ENCODE measurements at places on chromosomes 7 and 10.

DNA sequence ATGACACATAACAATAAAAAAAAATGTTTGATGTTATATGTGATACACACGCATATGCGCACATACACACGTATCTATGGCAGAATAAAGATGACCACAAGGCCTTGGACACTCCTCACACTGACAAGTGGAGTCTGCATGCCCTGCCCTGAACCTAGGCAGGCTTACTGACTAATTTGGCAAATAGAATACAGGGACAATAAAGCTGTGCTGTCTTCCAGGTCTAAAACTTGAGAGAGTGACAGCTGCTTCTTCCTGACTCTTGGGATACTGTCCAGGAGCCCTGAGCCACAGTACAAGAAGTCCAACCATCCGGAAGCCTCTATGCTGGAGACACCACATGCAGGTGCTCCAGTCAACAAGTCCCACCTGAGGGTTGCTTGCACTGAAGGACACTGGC lies 20.3 kb downstream of the PARD3 start:
- no peak for DNase-seq

DNA sequence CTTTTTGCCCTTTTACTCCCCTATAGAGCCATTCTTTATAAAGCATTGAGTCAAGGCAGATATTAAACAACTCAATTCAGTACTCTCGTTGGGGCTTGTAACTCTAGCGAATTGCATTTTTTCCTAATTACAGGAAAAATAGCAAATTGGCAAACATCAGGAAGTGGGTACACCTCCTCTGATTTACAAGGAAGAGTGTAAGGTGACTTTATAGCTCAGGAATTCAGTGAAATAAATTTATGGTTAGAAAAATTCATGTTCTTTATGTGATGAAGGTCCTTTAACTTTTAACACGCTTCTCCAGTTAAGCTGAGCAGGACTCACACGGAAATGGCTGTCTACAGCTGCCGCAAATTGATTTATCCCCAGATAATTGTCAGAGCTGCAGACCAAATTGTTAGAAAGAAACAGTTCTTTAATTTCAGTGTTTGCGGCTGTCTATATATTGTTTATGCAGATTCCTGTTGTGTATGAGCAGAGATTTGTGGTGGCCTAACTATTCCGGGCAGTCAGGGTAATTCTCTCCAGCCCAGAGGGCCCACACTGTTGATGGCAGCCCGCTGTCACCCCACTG lies 151.1 kb upstream of the MKI67 start:
- no peak for DNase-seq

- no peak for DNase-seq
These were observed 23.0 kb downstream of the MKI67 start for GRCh38 chr10:128103229-128103714.

GRCh38 chr10:5633166-5633749 lies 33.1 kb downstream of the ASB13 start:
- DNase-seq: no peak

- DNase-seq: no peak
These were observed 133.9 kb downstream of the C10orf105 start for GRCh38 chr10:71585564-71586290.

DNA sequence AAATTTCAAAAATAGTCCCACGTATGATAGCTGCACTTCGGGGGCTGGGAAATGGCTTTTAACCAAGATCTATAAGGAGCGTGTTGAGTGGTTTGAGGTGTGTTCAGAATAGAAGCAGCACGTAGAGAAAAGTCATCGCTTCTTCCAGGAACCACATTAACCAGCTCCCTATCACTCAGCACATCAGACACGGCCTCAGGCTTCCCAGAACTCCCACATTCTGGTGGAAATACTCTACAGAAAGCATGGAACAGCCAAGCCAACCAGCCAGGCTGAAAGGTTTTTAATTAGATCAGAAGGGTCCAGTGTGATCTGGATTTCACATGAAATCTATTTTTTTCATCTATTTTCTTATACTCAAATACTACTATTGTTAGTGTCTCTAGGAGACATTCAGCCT lies 231.5 kb upstream of the NRP1 start:
- peak; percentile 12 for DNase-seq

GRCh38 chr10:86366033-86366901 lies at the start of gene GRID1:
Gene GRID1 (minus strand): TSS chr10:86366795.
- no peak for DNase-seq

DNA sequence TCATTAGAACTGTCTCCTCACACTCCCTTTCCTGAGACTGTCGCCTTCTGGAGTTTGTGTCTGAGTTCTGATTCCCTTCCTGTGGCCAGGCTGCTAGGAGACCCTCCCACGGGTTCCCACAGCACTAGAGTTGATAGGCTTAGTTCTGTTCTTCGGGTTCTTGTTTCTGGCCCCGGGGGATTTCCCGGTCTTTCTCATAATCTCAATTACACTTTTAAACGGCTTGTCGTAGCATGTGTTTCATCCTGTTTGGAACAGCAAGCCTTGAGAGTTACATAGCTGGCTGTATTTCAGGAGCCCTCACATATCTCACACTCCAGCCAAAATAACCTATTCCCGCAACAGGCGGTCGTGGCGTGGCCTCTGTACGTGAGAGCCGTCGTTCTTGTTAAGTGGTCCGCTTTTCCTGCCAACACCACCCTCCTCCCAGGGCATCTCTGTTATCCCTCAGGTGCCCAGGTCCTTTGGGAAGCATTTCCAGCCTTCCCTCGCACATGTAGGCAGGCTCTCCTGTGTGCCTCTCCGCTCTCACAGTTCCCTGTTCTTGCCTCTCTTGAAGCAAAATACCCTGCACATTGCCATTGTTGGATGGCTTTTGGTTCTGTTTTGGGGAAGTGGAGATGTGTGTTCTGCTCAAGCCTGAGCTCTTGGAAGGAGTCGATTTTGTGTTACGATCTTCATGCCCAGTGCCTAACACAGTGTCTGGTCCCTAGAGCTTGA lies 46.0 kb downstream of the CDC123 start:
- no peak for DNase-seq

GRCh38 chr7:3007696-3008095 lies 36.0 kb downstream of the CARD11 start:
- no peak for DNase-seq

GRCh38 chr10:114477285-114477684 lies 73.0 kb upstream of the AFAP1L2 start:
- no peak for DNase-seq

- no peak for DNase-seq
These were observed 72.1 kb downstream of the PTPRZ1 start for GRCh38 chr7:121945066-121945465.

DNA sequence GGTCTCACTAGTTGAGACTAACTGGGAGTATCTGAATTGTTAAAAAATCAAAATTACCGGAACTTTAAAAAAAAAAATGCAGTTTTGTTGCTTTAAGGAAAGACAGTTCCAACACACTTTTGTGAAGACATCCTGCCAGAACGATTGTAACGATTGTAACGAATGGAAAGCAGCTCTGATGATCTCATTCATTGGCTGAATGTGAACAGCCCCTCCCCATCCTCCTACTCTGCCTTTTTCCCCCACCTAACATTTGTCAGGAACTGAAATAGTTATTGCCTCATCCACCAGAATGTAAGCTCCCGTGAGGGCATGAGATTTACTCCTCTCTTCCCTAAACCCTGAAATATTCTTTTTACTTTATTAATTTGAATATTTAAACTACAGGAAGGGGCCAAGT lies 23.1 kb upstream of the ZC3HAV1L start:
- DNase-seq: no peak

DNA sequence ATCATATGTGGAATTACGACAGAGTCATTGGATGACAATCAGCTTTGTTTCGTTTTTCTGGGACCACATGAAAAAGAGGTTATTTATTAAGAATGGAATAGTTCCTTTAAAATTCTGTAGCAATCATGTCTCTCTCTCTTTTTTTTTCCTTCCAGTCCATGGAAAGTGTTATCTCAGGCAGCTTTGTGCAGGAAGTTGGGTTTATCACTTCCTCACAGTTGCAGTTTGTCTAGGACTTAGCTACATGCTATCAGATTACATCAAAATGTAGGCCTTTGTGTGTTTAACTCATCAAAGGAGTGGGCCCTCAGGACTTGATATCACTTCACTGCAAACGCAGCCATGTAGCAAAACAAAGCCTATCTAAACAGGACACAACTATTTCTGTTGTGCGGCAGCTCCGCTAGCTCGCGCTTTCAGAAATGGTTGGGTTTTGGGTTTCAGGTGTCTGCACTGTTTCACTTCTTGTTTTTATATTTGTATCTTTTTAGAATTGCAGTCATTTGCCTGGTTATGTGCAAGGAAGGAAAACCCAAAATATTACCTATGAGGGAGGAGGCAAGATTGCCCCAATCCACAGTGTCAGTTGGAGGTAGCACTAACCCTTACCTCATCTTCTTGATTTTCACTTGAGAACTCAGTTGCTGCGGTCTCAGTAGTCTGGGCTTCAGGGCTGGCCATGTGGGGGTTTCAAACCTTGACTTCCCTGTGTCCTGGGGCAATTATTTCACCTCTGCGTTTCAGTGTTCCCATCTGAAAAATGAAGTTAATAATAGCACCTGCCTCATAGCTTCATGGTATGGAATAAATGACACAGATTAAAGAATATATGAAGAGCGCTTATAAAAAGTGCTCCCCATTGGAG lies 66.7 kb downstream of the HHEX start:
- DNase-seq: peak; percentile 28

- no peak for DNase-seq
These were observed 27.5 kb downstream of the LMBR1 start for GRCh38 chr7:156865493-156865892.

GRCh38 chr7:90766814-90767564 lies 170.9 kb downstream of the CDK14 start:
- peak; percentile 95 for DNase-seq

DNA sequence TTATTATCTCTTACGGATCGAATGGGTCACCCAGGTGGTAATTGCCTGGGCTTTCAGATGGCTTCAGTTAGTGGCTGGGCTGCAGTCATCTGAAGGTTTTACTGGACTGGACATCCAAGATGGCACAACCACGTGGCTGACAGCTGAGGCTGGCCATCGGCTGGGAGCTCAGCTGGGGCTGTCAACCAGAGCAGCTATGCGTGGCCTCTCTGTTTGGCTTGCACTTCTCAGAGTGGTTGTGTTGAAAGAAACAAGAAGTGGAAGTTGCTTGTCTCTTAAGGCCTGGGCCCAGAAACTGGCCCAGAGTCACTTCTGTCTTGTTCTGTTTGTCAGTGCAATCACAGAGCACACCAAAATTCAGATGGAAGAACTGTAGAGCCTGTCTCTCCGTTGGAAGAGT lies 5.7 kb upstream of the GDI2 start:
- no peak for DNase-seq

DNA sequence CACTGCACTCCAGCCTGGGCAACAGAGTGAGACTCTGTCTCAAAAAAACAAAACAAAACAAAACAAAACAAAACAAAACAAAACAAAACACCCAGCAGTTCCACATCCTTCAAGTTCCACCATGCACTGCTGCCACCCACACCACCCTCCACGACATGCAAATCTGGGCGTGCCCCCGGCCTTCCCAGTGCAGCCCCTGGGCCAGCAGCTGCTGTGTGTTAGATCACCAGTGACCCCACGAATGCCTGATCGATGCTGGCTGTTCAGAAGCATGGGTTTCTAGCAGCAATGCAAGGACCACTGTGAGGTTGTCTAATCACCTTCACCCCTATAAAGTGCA lies 36.3 kb downstream of the ELFN1 start:
- DNase-seq: no peak

GRCh38 chr7:93559639-93560491 lies 14.7 kb downstream of the CALCR start:
- no peak for DNase-seq

DNA sequence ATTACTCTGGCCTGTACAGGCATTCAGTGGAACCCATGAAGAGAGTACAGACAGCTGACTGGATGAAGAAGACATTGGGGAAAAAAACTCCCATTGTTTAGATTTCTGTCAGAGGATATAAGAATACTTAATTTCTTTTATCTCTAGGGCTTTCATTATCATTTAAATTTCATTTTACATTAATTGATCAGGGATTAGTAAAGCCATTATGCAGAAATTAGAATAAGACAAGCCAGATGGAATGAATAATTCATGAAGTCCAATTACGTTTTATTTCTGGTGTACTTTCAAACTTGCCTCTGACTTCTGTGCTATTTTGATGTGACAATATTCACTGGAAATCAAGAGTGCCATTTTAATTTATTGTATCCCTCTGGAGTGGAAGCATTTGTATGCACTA lies 247.0 kb downstream of the SLC25A13 start:
- DNase-seq: no peak

DNA sequence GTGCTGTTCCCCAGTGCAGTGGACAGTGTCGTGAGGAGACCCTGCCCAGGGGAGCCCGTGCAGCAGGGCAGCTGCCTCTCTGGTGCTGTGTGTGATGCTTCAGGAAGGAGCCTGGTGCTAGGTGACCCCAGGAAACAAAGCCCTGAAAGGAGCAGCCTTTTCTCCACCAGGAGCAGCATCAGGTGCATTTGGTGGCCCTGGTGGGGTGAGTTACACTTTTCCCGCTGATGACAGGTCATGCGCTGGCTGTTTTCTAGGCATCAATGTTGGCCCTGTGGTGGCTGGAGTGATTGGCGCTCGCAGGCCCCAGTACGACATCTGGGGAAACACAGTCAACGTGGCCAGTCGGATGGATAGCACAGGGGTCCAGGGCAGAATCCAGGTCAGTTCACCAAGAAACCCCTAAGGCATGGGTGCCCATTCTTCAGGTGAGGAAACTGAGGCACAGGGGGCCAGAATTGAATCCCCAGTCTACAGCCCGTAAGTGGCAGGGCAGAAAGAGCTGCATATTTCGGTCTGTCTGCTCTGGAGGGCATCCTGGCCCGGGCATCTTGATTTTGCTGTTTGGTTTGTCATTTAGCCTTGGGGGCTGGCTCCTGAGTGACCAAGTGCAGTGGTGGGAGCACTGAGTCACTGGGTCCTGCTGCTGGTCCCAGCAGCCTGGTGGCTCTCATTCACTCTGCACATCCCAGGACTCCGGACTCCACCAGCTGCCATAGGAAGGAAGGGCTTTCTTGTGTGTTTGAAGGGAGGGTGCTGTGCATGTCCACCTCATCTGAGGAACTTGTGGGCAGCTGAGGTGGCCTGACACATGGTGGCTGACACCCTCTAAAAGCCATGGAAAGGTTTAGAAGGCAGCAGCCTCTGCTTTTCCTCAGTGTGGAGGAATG lies 136.3 kb downstream of the ADCY1 start:
- no peak for DNase-seq

- no peak for DNase-seq
These were observed 51.5 kb downstream of the CCNY start for GRCh38 chr10:35387768-35388167.
